Transverse colon (tissue), 4 donors: ENCODE measurements at places on chromosomes 6 and 20. TPM values are rescaled to one million over a fixed set of nuclear protein-coding genes. Genes with fewer than 3 reads are reported as not detected.

DNA sequence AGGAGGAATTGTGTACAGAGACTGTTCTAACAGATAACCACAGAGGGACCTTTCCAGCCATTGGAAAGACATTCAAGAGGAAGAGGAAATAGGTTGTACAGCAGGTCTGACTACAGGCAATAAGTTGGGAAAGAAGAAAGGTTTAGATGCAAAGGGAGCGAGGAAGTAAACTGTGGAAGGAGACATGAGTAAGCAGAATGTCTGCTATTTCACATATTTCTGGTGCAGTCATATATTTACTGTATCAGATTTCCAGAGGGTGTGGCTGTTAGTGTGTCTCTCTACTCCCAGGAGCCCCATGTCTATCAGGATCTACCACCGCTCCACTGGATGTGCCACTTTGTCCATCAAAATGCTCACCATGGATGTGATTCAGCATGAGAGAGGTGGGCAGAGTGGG lies 25.9 kb downstream of the MRS2 start:
- no peak for DNase-seq

DNA sequence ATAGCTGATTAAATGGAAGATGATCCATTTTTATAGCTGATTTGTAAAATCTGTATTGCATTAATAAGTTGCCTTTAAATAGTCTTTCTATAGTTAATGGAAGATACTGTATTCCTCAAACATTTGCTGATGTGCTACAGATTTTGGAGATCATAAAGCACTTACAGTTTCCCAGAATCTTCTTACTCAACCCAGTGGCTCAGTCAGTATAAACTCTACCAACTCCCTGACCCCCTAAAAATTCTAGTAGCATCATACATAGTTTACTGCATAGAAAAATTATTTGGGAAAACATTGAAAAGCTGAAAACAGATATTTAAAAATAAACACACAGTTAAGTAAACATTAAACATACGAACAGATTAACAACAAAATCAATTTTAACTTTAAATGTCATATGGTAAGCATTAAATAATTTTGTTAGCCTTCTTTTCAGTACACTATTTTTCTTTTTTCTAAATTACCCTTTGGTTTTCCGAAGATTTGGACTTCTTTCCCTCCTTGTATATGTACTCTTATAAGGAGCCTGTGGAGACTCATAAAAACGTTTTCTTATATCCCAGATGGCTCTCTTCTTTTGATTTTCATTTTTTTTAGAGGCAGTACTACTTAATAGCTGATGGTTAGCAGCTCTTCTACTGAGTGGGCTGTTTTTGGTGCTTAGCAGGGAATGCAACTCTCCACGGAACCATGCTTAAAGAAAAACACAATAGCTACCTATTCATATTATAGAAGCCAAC lies 62.7 kb upstream of the BMP5 start:
- no peak for DNase-seq

OSTM1 gene
- total RNA-seq: 62.9 TPM

PGC gene
- not detected for total RNA-seq

GJA10 gene
- total RNA-seq: not detected
